DMS 273 treated with DMSO at 0.1 percent for 48 hours (cell line): ENCODE measurements at places on chromosomes 12 and 14.
A peak's percentile ranks its signal among the peaks of the same experiment; 100 is the strongest.

- DNase-seq = peak; percentile 93
These were observed at the start of gene DUSP6 for GRCh38 chr12:89352492-89353187. Gene DUSP6, minus strand, starts transcription at chr12:89352501. Its CDS starts 462 bp downstream, at chr12:89352039.

DNA sequence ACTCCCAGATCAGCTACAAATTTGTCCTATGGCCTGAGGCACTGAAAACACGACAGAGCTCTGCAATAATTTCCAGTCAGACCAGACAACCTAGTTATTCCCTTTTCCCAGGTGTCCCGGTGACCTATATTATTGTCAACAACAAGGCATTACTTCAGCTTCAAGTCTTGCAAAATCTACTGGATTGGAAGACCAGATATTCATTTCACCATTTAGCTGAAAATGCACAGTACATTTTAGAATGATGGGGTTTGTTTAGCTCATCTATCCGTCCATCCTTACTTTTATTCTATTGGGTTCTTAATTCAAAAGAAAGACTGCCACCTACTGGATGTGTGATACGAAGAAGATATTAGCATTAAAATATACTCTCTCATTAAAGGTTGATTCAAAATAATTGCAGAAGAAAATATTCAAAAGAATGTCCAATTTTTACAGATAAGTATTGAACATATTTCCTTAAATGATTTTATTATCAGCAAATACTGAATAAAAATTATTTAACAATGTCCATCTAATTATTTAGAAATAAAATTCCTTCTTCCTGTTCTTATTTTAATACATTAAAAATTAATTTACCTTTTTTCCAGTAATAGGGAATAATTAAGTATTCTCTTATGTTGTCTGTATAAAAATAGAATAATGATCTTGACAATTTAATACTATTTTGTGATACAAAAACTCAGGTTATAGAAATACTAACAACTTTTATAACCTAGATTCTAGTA is 244.9 kb upstream of the LRIG3 start:
- no peak for DNase-seq

- no peak for DNase-seq
These were observed 21.6 kb downstream of the ASPG start for GRCh38 chr14:104107101-104107581.

DNA sequence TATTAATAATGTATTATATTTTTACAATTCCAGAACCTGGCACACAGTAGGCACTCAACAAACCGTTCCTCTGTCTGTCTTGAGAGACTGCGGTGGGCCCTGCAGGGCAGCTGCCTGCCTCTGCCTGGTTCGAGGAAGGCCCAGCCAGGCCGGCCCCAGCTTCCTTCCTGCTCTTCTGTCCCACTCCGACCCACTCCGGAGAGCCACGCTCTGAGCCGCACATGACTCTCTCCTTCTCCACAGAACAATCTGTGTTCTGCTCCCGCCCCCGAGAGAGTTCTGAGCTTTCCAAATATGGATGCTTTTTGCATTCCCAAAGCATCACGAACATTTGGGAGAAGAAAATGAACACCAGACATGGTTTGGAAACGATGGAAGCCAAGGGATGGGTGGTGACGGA is 57.3 kb downstream of the TTC7B start:
- no peak for DNase-seq

GRCh38 chr12:48447755-48448154 is 24.6 kb upstream of the ANP32D start:
- no peak for DNase-seq

- DNase-seq = no peak
These were observed 13.2 kb upstream of the APOF start for GRCh38 chr12:56375598-56376434.

DNA sequence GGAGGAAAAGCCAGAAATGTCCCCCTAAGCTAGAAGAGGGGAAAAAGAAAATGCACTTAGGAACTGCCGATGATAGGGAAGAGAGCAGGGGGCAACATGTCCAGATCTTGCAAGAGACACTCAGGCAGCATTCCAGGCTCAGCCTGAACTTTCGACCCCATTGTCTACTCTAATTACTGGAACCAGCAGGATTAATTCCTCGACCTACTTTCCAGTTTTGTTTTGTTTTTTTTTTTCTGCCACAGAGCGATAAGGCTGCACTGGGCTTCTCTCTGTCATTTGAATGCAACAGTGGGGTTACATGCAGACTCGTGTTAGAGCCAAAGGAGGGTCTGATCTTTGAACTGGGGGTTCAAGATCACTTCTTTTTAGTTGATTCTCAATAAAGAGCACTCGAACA is 68.7 kb upstream of the MED13L start:
- no peak for DNase-seq

DNA sequence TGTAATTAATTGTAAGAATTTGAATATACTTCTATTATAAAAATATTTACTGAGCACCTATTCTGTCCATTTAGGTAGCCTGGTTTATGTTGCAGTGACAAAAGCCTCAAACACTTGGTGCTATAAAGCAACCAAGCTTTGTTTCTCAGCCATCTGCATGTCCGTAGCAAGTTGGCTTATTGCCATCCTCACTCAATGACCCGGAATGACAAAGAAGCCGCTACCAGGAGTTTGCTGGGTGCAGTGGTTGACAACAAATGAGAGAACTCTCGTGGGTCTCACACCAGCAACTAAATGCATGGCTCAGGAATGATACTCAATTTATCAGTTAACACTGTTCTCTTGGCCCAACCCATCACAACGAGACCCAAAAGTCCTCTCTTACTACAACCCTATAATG is 553.1 kb downstream of the DIO2 start:
- no peak for DNase-seq

DNA sequence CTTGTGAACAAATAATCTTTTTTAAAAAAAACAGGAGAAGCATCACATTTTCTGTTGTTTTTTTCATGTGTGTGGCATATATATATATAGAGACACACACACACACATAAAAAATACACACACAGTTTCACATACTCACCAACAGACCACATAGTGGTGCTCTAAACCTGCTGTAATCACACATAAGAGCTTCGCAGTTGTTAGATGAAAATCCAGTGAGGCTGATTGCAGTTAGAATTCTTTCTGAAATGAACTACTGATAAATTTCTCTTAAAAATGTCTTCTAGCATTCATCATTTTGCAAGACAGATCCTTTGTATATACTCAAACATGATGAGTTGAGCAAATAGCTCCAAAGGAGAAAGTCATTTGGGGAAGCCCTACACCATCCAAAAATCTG is 434.3 kb upstream of the STXBP6 start:
- no peak for DNase-seq

- no peak for DNase-seq
These were observed 7.0 kb downstream of the DDIT3 start for GRCh38 chr12:57513266-57513665.

GRCh38 chr12:47837190-47838171 is 17.8 kb upstream of the HDAC7 start:
- DNase-seq = no peak

- no peak for DNase-seq
These were observed 2.8 kb downstream of the ZFP36L1 start for GRCh38 chr14:68789821-68790643.

- DNase-seq = no peak
These were observed 593 bp downstream of the UNC119B start for GRCh38 chr12:120710805-120711296.

DNA sequence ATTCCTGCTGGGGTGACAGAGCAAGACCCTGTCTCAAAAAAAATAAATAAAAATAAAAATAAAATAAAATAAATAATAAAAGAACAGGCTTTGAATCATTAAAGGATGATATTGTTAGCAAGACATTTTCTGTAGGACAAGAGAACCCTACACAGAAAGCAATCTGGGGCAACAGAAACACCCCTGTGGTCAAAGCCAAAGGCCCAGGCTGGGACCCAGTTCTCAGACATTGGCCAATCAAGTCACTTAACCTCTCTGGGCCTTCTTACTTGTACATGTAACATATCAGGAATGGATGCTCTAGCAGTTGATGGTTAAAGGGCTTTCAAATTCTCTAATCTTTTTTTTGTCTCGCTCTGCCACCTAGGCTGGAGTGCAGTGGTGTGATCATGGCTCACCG is 35.5 kb upstream of the TESC start:
- DNase-seq = no peak

GRCh38 chr14:56807386-56808109 is 2.7 kb downstream of the OTX2 start:
- DNase-seq = no peak

DNA sequence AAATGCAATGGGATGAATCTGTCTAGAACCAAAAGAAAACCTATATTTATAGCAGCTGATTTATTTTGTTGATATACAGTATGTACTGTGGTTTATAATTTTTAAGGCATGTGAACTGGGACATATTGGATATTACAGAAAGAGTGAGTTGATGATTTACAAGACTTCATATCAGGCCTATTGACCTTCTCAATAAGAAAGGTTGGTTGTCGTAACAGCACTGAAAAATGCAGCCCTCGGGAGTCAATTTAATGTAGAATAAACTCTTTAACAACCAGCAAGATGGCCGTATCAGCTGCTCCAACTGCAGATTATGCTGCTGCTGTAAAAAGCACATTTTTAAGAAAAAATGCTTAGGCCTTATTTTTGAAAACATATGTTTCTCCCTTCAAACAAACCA is 407.3 kb downstream of the GXYLT1 start:
- DNase-seq = no peak

DNA sequence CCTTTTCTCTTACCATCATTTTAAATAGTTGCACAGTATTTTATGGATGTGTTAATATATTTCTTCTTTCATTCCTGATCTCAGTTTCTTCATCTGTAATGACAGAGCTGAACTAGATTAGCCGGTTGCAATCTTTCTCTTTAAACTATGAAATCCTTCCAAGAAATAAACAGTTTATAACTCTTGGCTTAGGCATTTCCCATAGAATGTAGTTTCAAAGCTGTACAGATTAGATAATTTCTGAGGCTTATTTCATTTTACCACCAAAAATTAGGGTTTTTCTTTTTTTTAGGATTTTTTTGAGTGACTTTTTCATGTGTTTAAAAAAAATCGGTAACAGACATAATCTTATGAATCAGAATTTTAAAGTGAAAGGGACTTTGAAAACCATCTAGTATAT is 144.0 kb downstream of the RAD51B start:
- no peak for DNase-seq

DNA sequence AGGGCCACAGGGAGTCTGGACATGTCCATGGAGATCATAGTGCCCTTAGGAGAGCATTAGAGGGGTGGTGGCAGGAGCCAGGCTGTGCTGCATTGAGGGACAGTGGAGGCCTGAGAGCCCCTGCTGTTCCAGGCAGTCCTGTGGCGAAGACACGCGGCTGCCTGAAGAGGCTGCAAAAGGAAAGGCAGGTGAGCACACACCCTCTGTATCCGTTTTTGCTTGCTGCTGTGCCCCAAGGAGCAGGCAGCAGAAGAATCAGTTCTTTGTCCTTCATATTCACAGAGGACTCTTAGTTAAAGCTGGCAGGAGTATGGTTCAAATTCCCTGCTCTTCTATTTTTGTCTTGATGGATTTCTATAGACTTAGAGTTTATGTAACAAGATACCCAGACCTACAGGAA is 4.5 kb downstream of the SLC35E3 start:
- no peak for DNase-seq

GRCh38 chr12:67482751-67483661 is 165.5 kb upstream of the DYRK2 start:
- no peak for DNase-seq

DNA sequence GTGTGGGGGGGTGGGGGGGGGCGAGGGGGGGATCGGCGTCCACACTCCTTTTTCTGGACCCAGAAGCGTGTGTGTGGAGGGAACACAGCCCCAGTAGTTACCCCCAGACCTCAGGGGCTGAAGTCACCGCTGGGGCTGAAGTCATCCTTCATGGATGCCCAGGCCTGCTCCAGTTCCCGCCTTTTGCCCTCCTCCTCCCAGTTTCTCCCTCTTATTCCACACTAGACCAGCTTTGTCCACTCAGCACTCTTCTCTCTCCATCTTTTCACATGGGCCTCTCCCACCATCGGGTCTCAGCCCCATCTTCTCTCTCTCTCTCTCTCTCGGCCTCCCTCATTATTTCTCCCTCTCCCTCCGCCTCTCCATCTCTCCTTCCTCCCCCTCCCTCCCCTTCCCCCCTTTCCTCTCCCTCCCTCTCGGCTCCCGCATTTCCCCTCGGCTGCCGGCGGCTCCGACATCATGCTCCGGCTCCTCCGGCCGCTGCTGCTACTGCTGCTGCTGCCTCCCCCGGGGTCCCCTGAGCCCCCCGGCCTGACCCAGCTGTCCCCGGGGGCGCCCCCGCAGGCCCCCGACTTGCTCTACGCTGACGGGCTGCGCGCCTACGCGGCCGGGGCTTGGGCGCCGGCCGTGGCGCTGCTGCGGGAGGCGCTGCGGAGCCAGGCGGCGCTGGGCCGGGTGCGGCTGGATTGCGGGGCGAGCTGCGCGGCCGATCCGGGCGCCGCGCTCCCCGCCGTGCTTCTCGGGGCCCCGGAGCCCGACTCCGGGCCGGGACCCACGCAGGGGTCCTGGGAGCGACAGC is at the start of gene P3H3:
Gene P3H3 (plus strand): TSS at position 426 of the 799 bp plus-strand sequence. CDS start 34 bp downstream, at position 460.
- no peak for DNase-seq

DNA sequence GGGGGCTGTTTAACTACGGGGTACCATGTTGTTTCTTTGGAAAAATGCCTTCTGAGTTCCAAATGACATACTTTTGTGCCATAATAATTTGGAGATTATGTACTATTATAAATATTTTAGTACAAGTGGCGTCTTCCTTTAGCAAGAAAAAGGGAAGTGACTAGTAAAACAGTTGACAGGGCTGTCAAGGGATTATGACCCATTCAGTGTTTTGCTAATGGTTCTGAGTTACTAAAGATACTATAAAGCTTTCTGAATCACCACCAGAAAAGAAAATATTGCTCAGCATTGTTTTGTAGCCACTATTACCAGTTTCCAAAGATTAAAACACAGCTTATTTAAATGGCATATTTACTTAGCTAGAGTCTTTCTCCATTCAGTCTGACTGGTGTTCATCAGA is 334.9 kb downstream of the SNAPC1 start:
- no peak for DNase-seq

DNA sequence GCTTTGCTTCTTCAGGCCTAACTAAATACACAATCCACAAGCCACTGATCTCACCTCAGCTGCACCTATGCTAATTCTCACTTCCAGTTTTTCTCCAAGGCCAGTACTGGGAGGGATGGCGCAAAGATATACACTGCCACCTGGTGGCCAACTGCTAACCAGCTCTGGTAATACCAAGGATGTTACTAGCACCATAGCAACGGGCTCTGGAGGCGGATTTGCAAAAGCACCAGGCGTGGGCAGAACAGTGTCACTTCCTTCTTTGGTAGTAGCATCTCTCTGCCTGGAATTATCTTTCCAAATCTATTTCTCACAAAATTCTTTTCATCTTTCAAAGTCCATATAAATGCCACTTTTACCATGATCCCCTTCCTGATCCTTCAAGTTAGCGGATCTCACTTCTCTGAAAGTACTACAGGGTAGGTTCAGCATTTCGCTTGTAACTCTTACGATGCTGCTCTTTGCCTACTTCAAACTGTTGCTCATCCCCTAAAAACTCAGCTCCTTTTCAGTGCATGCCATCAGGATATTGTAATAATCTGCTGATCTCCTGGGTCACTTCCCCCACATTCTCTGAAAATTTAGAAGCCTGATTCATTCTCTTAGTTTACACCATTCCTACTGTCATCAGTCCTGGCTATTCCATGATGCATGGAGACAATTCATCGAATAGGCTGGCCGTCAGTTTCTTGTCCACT is 37.1 kb upstream of the FOXJ2 start:
- DNase-seq = peak; percentile 7
